Putamen (tissue), 1 donor: ENCODE measurements at places on chromosomes 3 and 15.

- peak; percentile 78 for DNase-seq
Measured at GRCh38 chr15:40102897-40103858, 5.5 kb downstream of the BMF start.

DNA sequence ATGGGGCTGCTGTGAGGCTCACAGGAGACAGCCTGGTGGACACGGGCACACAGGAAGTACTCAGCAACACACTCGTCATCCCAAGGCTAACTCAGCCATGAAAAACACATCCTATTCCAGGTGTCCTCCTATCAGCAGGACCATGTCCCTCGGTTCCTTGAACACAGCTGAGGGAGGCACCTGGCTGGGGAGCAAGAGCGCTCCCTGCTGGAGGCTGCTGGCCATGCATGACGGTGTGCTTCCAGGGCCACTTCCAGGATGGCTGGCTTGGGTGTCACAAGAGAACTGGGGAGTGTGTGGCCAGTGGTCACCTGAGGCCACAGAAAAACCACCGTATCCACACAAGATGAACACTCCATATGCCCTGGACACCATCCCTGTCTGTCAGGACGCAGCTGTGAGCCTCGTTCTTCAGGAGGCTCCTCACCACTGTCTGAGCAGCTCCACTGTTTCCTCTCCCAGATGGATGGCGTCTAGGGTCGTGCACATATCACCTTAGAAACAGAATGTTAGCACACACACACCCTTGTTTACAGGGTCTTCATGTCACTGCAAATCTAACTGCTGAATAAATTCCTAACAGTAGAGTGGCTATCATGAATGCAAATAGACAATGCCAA lies 31.0 kb downstream of the POC1A start:
- peak; percentile 68 for DNase-seq

DNA sequence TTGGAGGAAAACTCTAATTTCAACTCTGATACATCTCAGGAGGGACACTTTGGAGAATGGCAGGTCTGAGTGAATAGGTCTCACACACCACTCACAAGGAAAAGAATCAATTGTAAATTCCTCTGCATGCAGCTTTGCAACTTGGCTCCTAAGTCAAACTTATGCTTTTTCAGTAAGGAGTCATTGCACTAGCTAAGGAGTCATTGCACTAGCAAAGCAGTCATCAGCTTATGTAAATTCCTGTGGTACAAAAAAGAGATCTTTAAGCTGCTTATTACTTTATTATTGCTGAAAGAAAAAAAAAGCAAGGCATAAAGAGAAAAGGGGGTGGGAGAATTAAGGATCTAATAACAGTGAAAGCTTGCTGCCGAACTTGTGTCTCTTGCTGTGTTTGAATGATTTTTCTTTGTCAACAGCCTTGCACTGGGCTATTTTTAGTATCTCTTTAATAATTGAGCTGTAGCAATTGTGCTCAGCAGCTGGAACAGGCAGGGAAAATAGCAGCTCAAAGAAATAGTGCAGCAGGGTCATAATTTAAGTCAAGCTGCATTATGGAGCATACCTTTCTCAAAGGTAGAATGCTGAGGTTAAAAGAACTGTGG lies 154.3 kb upstream of the ARPP21 start:
- no peak for DNase-seq

- DNase-seq, result no peak
Measured at GRCh38 chr15:64697911-64698369, 77.4 kb downstream of the RBPMS2 start.

GRCh38 chr3:88926221-88926620 lies 181.2 kb upstream of the EPHA3 start:
- DNase-seq, result no peak

DNA sequence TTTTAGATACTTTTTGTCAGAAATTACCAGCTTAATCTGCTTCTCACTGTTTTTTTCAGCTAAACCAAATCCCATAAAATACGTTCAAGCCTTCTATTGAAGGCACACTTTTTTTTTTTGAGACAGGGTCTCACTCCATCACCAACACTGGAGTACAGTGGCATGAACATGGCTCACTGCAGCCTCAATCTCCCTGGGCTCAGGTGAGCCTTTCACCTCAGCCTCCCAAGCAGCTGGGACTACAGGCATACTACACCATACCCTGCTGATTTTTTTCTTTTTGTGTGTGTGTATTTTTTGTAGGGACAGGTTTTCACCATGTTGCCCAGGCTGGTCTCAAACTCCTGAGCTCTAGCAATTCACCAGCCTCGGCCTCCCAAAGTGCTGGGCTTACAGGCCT lies 3.7 kb downstream of the RAF1 start:
- DNase-seq, result no peak

- no peak for DNase-seq
Measured at GRCh38 chr3:50490424-50490823, 13.0 kb downstream of the CACNA2D2 start.

GRCh38 chr3:169686874-169687273 lies 23.4 kb upstream of the MECOM start:
- DNase-seq, result no peak

- no peak for DNase-seq
Measured at GRCh38 chr15:90873998-90874605, 5.7 kb downstream of the FURIN start.

DNA sequence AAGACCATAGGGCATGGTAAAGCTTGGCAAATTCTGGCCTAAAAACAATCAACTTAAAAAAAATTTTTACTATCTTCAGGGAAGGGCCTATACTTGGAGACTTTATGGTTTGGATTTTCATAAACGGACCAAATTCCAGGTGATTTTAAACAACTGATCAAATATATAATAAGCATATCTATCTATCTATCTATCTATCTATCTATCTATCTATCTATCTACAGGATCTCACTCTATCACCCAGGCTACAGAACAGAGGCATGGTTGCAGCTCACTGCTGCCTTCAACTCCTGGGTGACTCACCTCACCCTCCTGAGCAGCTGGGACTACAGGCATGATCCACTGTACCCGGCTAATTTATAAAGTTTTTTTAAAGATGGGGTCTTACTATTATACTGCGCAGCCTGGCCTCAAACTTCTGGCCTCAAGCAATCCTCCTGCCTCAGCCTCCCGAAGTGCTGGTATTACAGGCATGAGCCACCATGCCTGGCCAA lies 6.7 kb downstream of the SPPL2A start:
- DNase-seq, result no peak

DNA sequence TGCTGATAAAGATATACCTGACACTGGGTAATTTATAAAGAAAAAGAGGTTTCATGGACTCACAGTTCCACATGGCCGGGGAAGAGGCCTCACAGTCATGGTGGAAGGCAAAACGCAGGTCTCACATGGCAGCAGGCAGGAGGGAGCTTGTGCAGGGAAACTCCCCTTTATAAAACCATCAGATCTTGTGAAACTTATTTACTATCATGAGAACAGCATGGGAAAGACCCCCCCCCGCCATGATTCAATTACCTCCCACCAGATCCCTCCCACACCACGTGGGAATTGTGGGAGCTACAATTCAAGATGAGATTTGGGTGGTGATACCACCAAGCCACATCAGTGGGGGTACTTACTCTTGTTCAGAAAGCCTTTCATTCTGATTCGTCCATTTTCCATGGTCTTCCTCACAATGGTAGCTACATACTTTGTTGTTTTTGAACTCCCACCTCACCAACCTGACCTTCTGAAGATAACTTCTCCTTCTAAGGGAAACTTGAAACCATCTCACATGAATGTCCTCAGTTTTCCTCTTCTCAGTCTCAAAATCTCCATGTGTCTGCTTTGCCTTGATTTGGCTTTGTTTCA lies 275.6 kb upstream of the PROK2 start:
- DNase-seq, result no peak

GRCh38 chr15:66707310-66708082 lies 5.5 kb downstream of the SMAD6 start:
- DNase-seq, result no peak

- DNase-seq, result no peak
Measured at GRCh38 chr3:65030847-65031463, 343.2 kb upstream of the ADAMTS9 start.

DNA sequence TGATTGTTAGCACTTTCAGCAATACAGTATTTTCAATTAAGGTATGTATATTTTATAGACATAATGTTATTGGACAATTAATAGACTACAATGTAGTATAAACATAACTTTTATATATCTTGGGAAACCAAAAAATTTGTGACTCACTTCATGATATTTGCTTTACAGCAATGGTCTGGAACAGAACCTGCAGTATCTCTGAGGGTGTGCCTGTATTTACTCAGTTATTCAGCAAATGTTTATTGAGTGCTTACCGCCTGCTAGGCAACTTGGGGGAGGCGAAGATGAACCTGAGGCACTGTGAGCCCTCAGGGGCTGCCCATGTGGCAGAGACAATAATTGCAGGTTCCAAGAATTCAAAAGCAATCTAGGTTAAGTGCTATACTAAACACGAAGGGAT lies 144.8 kb downstream of the GABRB3 start:
- no peak for DNase-seq
